ENCODE measurements at places on chromosomes 16 and 17.
A peak's percentile ranks its signal among the peaks of the same experiment; 100 is the strongest.

GRCh38 chr17:63960430-63960829 is 12.3 kb downstream of the SCN4A start:
- DNase-seq: no peak

DNA sequence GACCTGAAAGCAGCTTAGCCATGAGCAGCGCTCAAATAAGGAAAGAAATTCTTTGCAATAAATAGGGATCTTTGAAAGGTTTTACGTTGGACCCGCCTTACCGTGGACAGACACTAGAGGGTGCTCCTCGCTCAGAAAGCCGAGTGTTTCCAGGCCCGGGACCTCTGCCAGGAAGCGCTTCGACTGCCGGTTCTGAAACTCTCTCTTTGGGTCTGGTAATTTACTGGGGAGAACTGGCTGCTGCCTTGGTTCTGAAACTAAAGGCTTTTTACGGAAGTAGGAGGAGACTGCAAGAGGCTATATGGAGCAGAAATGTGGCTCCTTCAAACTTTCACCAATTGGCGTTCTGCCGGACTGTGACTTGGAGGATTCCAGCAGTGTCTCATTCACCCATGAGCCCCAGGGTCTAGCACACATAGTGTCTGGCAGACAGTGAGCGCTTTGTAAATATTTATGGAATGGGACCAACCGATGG is 45.6 kb upstream of the HOXB9 start:
- DNase-seq: peak; percentile 77

GRCh38 chr17:48455791-48456190 is 25.8 kb upstream of the SKAP1 start:
- no peak for DNase-seq

DNA sequence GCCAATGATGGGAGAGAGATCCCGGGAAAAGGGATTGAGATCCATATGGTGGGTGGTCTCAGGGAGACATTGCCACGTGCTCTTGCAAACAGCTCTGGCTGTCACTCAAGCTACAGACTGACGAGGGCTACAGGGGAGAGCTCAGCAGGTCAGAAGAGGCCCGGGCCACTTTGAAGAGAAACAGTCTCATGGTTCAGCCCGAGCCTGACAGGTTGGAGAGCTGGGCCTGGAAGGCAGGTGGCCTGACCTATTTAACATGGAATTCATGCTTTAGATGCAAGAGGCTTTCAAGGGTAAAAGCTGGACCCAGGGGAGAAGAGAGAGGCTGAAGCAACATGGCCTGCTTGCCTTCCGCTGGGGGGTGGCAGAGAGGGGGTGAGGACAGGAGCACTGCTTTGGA is 81.0 kb upstream of the BRD7 start:
- no peak for DNase-seq

- DNase-seq: no peak
Observed at GRCh38 chr17:60652454-60653247, 25.0 kb upstream of the BCAS3 start.

GRCh38 chr16:8237452-8237851 is 352.9 kb downstream of the TMEM114 start:
- DNase-seq: no peak

DNA sequence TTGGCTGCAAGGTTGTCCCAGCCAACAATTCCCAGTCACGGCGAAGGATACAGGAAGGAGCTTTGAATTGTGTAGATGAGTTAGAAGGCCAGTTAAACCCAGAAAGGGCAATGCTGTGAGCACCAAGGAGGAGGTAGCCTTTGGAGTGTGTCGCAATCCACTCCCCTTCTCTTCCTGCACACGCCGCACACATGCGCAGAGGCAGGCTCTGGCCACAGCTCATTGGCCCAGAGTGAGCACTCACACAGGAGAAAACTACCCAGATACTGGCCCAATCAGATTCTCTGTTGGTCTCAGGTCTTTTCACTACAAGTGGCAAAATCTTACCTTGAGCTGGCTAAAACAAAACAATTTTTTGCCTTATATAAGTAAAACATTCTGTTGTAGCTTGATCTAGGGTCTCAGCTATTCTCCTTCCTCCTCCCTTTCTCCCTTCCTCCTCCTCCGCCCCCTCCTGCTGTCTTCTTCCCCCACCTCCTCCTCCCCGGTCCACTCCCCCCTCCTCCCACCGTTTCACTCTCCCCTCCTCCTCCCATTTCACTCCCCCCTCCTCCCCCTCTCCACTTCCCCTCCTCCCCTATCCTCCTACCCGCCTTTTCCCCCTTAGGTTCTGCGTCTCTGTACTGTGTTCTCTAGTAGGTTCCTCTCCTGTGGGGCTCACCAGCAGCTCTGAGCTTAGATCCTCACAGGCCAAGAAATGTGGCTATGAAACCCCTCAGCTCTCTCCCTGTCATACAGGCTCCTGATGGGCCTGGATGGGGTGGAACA is 344.9 kb downstream of the CPPED1 start:
- DNase-seq: no peak

DNA sequence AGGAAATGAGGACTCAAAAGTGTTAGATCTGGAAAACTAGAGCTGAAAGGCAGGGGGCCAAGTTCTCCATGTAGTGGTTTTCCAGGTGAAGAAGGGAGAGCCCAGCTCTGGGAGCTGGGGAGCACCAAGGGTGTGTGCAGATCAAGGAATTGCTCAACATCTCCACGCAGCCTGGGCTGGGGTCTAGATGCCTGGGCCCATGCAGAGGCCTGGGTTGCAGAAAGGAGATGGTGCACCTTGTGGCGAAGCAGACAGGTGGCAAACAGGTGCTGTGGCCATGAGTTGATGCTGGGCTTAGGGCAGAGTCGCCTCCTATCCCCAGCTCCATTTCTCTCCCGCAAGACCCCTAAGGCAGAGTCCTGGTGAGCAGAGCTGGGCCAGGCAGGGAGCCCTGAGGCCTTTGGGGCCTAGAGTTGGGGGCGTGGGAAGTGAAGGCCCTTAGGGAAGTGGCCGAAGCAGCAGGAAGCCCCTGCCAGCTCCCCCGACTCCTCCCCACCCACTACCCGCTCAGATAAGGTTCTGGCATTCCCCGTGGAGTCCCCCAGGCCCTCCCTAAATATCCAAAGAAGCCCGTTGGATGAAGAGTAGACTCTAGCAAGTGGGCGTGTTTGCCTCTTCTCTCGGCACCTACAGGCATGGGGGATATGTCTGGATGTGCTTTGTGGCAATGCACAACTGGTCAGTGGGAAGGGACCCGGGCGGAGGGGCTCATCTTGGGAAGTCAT is 777 bp downstream of the FOXN1 start:
- DNase-seq: no peak

- no peak for DNase-seq
Observed at GRCh38 chr16:17411263-17411662, 59.5 kb downstream of the XYLT1 start.

GRCh38 chr17:42526031-42526444 is 10.0 kb upstream of the NAGLU start:
- no peak for DNase-seq

DNA sequence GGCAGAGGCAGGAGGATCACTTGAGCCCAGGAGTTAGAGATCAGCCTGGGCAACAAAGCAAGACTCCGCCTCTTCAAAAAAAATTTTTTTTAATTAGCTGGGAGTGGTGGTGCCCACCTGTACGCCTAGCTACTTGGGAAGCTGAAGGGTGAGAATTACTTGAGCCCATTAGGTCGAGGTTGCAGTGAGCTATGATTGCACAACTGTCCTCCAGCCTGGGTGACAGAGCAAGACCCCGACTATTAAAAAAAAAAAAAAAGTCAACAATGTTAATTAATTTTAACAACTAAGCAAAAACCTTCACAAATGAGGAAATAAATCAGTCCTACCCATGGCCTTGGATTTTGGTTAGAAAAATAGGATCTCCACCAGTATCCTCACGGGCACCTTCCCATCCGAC is 5.4 kb downstream of the DHX58 start:
- no peak for DNase-seq

DNA sequence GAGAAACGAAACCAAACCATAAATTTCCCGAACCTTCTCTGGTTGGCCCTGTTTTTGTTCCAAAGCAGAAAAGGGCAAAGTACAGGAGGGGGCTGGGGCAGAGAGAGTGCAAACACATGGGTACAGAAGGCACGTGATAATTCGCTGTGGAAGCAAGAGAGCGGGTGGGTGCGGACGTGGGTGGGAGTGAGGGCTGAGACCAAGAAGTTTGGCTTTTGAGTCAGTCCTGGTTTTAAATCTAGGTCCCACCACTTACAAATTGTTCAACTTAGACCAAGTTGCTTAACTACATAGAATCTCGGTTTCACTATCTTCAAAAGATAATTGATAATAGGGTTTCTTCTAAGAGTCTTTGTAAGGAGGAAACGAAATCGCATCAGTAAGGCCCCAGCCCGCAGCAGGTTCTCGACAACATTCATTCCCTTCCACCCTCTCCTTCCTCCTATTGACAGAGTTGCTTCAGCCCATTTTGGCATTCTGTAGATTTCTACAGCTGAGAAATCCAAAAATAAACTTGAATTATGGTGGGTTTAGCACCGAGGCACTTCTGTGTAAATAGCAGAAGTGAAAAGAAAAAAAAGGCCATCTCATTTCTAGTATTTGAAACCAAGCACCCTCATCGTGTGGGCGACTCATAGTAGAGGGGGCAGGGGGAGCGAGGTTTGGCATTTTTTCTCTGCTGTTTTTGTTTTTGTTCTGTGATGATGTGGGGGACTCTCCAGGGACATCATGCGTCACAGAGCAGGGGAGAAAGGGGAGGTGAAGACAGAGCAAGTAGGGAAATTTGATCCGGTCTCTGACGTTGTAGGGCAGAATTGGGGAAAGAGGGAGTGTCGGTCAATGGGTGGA is 33.6 kb upstream of the CCR7 start:
- DNase-seq: peak; percentile 61

- no peak for DNase-seq
Observed at GRCh38 chr16:12170103-12171040, 193.8 kb downstream of the SNX29 start.

DNA sequence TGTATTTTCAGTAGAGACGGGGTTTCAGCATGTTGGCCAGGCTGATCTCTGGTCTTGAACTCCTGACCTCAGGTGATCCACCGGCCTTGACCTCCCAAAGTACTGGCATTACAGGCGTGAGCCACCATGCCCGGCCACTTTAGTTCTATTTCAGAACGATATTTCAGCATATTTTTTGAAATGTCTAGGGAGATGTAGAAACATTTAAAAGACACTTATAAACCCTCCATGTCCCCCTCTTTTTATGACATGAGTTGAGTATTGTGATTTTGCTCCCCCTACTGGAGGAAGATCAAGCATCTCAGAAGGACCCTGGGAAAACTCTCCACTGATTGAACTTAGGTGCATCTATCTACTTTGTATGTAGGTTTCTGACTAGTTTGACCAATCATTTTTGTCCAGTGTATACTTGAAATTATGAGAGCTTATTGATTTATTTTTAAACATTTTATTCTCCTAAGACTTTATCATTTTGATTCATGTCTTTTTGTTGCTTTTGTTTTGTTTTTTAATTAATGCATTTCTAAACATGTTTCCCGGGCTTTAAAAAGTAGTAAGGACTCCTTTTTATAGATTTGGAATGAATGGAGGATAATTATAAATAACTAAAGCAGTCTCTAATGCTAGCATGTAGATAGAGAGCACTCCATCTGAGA is 105.1 kb downstream of the CHD9 start:
- DNase-seq: no peak

Data from activated T-cell treated with anti-CD3 and anti-CD28 coated beads, Interleukin-2, amount 50 U/mL, for 1 hour (primary cell).